ENCODE measurements at places on chromosomes 2 and 18. TPM values are rescaled to one million over a fixed set of nuclear protein-coding genes. Genes with fewer than 3 reads are reported as not detected.

DNA sequence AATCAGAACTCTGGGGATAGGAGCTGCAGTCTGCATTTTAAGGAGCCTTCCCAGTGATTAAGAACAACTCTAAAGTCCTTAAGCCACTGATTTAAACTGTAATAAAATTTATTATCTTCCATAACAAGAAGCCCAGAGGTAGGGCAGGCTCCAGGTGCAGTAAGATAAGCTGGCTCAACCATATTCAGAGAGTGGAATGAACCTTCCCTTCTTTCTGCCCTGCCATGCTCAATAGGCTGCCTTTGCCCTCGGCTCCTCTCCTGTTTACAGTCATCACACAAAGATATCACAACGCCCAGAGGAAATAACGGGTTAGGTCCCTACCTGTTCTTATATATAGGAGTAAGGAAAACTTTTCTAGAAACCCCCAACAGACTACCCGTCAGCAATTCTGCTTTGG, 90.5 kb upstream of the CDCA7 start:
- DNase-seq: no peak

GRCh38 chr2:2621855-2622254, 290.8 kb upstream of the MYT1L start:
- no peak for DNase-seq

DNA sequence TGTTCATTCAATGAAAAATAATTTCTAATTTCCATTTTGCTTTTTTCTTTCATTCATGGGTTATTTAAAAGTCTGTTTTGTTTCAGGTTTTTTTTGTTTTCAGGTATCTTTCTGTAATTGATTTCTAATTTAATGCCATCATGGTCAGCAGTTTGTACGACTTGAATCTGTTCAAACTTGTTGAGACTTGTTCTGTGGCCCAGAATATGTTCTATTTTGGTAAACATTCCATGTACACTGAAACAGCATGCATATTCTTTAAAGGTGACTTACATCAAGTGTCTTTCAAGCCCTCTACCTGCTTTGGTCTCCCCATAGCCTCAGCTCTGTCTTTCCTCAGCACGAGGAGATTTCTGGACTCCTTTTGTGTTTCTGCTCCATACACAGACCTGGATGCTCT, 49.1 kb downstream of the CYP1B1 start:
- no peak for DNase-seq

The ZNF516 gene
- total RNA-seq: 14.3 TPM
